Stimulated activated CD4-positive, alpha-beta T cell treated with anti-CD3 and anti-CD28 coated beads, Interleukin-4, amount 100 ng/mL, for 24 hours (primary cell): ENCODE measurements at places on chromosomes 1 and 21.

GRCh38 chr1:248421384-248421783 lies 18.5 kb downstream of the OR2T1 start:
- no peak for DNase-seq

DNA sequence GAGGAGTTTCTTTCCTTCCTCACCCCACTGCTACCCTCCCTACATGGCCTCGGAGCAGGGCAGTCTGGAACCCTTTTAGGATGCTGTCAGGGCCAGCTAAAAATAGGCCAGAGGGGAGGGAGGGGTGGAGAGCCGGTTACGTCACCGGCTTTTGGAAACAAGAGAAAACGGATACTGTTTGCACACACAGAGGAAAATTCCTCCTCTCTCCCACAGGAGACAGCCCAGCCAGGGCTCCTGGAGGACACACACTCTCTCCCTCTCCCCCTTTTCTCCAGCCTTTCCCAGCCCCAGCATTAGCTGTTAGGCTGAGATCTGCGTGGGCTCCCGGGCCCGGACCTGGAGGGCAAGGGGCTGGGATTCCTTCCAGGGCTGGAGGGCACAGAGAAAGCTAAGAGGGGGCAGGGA lies 20.0 kb upstream of the ALDH4A1 start:
- no peak for DNase-seq

DNA sequence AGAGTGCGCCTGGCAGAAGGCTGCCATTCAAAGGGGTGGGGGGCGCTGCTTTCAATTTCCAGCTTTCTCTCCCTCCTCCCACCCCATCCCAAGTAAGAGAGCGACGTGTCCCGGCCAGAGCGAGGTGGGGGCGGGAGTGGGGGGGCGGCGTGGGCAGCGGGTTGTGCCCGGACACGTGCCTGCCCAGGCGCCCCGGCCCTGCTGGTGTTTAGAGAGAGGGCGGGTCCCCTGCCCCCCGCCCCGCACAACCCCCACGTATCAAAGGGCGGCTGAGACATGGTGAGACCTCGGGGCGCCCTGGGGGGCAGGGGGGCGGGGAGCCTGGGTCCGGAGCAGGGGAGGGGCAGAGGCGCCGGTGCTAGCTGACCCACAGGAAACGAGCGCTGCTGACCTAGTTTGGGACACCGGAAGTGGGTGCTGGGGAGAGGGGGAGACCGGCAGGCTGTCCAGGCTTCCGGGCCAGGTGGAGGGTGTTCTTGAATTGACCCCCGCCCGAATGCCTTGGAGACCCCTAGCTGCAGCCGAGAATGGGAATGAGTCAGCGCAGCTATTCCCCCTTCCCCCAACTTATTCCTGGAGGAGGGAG lies 1.3 kb downstream of the ZBTB7B start:
- DNase-seq, result no peak

GRCh38 chr1:39061951-39062350 lies 35.8 kb downstream of the NDUFS5 start:
- DNase-seq, result no peak

DNA sequence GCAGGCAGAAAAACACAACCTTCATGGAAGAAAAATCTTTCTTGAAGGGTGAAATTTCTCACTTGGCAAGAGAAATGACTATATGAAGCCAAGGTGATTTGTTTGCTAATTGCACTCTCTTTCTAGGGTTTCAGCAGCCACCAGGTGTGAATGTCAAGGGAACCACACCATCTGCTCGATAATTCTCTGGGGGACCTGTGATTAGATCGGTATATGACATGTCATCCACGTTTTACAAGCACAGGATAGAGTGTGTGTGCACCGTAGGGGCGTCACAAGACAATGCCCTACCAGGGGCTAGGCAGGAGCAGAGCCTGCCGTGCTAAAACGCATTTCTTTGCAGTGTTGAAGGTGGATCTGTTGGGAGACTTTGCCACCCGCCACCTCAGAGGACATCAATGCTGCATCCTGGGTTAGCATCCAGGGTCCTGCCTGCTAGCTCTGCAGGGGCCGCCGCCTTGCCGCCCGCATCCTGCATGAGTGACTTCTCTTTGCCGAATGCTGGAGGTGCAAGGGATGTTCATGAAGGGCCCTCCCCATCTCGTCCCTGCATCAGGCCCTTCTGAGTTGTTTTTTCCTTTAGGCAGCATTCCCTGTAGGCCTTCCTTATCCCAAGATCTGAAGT lies 37.8 kb upstream of the CCSAP start:
- DNase-seq, result no peak
